ENCODE measurements at places on chromosomes 7 and 10. TPM values are rescaled to one million over a fixed set of nuclear protein-coding genes. Genes with fewer than 3 reads are reported as not detected.
A peak's percentile ranks its signal among the peaks of the same experiment; 100 is the strongest.

DNA sequence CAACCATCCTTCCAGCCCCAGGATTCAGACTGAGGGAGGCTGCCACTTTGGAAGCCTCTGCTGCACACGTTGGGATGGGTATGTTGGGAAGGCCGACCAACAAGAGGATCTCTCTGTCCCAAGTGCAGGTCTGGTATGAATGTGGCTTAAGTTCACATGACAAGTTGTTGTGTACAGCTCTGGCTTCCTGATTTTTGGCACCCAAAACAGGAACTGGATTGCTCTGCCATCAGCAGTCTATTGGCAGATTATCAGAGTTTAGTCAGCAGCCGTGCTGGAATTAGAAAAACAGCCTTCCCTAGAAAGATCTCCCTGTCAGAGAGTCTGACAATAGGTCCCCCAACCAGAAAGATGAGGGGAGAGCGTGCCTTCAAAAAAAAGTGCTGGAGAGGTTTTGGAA, 66.9 kb downstream of the GOLGA7B start:
- DNase-seq: no peak

The GRK5 gene
- total RNA-seq: 29.5 TPM

DNA sequence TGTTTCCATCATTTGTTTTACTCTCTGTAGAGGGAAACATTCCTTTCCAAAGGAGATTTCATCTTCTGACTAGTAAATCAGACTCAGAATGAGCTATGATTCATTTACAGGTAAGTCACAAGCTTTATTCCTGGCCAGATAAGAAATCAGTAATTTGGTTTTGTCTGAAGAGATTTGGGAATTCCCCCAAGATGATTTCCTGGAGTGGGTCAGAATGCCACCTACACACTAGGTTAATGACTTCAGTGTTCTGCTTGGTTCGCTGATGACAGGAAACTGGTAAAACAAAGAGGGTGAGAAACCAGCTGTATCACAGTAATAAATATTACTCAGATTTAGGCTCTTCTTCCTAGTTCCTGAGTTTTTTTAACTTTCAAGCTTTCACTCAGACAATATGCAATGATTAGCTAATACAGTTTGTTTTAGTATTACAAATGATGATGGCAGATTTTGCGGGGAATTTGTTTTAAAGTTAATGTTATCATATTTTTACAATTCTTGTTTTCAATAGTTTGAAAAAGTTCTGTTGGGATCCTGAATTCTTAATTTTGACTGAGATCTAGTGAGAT, 8.3 kb upstream of the ASZ1 start:
- no peak for DNase-seq

DNA sequence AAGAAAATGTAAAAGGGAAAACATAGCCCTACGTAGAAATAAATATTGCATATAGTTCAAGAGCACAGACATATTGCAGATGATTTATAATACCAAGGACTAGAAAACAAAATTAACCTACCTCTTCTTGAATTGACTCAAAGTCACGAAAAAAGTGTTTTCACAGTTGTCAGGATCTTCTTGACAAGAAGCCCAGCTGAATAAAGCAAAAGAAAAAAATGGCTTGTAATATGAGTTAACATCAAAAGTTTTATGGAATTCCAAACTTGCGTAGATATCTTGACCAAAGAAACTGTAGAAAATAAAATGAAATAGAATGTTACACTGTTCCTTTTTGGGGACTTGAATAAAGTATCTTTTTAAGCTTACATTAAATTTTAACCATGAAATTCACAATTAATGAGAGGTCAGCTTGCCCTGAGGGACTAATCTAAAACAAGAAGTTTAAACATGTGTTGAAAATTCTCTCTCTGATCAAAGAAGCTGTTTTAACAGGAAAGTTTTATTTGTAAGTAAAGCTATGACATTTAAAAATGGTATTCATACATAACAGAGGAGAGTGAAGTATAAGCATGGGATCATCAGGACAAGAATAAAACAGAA, 133.1 kb upstream of the SEMA3C start:
- no peak for DNase-seq

The MLXIPL gene
- not detected for total RNA-seq

The HKDC1 gene
- 2.7 TPM for total RNA-seq

- no peak for DNase-seq
These were observed 37.1 kb upstream of the GDF10 start for GRCh38 chr10:47262606-47263533.

The DDX50 gene
- 48.3 TPM for total RNA-seq

- no peak for DNase-seq
These were observed 342.3 kb upstream of the NRP1 start for GRCh38 chr10:33676606-33677339.

- DNase-seq: no peak
These were observed 27.2 kb downstream of the SCD start for GRCh38 chr10:100374200-100374655.

The CALHM1 gene
- total RNA-seq: 1.1 TPM

The ARF5 gene
- 107 TPM for total RNA-seq

DNA sequence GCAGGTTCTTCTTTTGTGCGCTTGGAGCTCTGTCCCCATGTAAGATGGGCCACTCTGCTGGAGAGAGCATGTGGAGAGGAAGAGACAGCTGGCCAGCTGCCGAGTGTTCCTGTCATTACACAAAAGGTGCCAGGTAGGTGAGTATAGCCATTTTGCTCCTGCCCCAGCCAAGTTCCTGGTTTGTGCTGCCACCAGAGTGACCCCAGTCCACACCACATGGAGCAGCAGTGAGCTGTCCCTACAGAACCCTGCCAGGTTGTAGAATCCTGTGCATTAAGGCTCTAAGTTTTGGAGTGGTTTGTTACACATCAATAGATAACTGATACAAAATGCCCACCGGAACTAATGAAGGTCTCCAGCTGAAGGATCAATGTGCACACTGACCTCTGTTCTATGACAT, 84.6 kb upstream of the GHITM start:
- no peak for DNase-seq

DNA sequence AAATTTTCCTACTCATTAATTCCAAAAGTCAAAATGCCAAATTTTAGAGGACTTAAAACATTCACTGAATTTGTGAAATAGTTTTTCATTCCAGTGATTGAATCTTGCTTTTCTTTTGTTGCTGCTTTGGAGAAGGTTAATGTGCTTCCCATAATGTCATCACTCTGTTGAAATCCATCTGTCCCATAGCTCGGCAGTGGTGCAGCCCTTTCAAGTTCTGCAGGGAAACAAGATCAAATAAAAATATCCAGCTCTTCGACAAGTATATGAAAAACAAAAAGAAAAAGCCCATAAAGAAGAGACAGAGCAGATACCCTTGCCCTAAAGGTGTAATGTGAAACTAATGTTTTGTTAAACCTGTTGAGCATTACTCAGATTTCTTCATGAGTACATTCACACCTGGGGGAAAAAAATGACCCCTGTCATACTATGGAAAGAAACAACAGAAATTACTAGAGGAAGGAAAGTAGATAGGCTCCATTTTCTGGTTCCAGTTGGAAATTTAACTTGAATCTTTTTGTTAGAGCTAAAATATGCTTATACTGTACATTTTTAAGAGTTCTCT, 35.1 kb downstream of the AGR3 start:
- no peak for DNase-seq

DNA sequence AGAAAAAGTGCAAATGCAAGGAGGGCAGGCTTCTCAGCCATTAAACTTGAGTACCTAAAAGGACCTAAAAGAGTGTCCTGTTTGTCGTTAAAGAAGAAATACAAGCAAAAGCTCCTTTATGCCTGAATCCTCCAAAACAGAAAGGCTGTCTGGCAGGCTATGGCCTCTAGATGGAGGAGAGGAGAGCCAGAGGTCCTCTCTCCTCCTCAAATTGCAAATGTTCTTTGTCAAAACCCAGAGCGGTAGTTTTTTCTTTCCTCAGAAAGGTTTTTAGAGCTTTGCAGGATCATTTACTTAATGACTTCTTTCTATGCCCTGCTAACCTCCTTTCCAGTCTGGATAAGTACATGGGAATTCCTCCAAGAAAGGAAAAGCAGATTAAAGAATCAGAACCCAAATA, 1.9 kb upstream of the SORCS1 start:
- DNase-seq: no peak

The POP7 gene
- total RNA-seq: 43.6 TPM

DNA sequence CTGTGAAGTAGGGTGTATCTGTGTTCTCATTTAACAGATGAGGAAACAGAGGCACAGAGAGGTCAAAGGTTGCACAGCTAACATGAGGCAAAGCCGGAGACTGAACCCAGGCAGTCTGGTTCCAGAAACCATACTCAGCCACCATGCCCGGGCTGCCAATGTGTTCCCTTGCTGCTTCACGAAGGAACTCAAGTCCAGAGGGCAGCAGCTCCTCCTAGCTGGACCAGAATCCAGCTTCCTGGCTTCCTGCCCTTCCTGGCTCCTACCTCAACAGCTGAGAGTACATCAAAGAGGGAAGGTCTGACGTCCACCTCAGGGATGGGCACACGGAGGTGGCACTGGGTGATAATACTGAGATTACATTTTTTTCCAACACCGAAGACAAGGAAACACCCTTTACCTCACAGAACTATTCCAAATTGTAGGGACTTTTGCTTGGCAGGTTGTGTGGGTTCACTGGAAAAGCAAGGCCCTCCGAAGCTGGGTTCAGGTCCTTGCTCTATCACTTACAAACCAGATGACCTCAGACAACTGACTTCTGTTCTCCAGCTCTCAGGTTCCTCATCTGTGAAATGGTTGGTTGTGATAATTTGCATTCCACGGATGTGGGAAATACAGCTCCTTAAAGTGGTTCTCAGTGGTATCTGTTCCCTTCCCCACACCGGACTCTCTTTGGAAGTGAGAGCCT, 154.1 kb upstream of the ZMIZ1 start:
- DNase-seq: no peak

The OPALIN gene
- total RNA-seq: not detected

DNA sequence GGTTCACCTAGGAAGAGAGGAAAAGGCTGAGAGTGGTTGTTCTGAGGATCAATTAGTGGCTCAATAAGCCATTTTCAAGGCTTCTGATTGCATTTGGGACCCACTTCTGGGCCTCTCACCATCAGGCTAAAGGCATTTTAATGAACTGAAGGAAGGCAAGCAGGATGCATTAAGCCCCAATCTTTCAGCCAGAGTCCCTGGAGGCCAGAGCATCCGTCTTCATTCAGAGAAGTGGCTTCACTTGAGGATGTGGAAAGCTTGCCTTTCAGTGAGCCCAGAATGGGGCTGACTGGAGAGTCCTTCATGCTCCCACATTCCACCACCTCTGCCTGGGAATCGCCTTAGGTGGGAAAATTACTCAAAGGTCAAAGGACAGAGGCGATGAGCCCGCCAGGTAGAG, 41.8 kb downstream of the COL17A1 start:
- DNase-seq: peak; percentile 31

The CRTAC1 gene
- total RNA-seq: not detected

The IL6 gene
- total RNA-seq: not detected

GRCh38 chr10:6995831-6996230, 415.0 kb downstream of the SFMBT2 start:
- no peak for DNase-seq

The ELN gene
- total RNA-seq: not detected

The MRLN gene
- not detected for total RNA-seq

DNA sequence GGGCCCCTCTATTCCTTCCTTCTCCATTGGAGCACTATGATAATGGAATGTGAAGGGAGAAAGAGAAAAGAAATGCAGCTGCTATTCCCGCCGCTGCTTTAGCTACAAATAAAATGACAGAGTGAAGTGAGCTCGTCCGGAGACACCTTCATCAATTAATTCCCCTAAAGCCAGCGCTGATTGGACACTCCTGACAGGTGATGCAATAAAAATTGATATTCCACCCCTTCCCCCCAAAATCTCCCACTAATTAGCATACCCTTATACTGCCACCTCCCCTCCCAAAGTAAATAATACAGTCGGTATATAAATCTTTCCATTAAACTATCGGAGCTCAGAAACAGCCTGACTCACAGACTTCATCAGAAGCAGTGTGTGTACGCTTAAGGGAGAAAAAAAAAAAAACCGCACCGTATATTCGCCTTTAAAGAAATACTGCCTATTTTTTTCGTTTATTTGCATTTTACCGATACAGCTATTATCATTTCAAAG, 7.3 kb downstream of the SKIDA1 start:
- no peak for DNase-seq

DNA sequence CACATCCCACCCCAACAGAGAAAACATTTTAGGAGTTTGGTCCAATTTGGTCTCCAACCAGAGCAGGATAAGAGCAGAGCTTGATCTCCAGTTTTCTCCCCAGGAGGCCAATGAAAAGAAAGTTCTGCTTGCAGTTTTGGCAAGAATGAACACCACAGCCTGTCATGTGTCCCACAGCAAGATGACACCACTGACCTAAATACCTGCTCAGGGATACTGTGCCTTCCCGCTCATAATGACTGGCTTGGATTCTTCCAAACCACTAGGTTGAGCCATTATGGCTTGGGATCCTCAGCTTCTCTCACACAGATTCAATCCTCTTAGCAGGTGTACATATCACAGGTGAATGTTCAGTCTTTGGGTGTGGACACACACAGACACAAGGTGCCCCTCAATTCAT, 53.3 kb downstream of the C10orf90 start:
- no peak for DNase-seq

The TM9SF3 gene
- 61.4 TPM for total RNA-seq

DNA sequence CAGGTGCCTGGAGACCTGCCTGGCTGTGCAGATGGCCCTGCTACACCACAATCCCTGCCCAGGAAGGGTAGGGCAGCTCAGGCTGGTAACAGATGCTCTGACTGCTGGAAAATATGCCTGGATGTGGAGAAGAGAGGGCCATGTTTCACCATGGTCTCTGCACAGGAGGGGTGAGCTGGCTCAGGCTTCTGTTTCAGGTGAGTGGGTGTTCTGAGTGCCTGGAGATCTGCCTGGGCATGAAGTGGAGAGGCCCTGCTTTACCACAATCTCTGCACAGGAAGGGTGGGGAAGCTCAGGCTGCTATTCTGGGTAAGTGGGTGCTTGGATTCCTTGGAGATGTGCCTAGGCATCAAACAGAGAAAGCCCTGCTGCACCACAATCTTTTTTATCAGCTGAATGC, 350.1 kb downstream of the KIF20B start:
- no peak for DNase-seq

- DNase-seq: no peak
These were observed 600.1 kb upstream of the AUTS2 start for GRCh38 chr7:68998136-68998535.

The GLRX3 gene
- total RNA-seq: 89.7 TPM

DNA sequence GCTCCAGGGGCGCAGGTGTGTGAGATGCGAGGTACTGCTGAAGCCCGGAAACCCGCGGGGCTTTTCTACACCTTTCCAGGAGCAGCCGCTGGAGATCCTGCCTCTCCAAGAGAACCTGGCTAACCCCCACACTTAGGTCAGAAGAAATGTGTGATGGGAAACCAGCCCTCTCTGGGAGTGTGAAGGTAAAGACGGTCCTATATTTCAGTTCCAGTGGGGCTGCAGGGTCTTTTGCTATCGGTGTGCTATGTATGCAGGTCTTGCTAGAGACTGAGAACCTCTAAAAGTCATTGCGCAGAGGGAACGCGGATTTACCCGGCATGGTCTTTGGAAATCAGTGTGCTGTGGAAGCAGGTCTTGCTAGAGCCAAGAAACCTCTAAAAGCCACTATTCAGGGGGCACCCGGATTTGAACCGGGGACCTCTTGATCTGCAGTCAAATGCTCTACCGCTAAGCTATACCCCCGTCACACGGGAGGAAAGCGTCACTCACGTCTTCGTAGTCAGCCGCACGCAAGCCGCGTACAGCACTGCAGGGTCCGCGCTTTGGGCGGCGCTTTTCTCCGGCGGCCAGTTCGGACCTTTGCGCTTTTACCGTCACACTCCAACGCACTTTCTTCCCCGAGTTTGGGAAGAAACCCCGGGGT, 46.0 kb downstream of the ZNF777 start:
- DNase-seq: peak; percentile 49

- DNase-seq: no peak
These were observed 82.9 kb downstream of the PRTFDC1 start for GRCh38 chr10:24869354-24870015.

The C10orf62 gene
- total RNA-seq: not detected

Measured in activated CD8-positive, alpha-beta memory T cell treated with anti-CD3 and anti-CD28 coated beads, Interleukin-2, amount 10 ng/mL, durations not matched to agents 7 days and 5 days (primary cell).